Activated CD8-positive, alpha-beta T cell treated with anti-CD3 and anti-CD28 coated beads, Interleukin-2, amount 10 ng/mL, durations not matched to agents 7 days and 5 days (primary cell): ENCODE measurements at places on chromosomes 12 and 14. TPM values are rescaled to one million over a fixed set of nuclear protein-coding genes. Genes with fewer than 3 reads are reported as not detected.

DNA sequence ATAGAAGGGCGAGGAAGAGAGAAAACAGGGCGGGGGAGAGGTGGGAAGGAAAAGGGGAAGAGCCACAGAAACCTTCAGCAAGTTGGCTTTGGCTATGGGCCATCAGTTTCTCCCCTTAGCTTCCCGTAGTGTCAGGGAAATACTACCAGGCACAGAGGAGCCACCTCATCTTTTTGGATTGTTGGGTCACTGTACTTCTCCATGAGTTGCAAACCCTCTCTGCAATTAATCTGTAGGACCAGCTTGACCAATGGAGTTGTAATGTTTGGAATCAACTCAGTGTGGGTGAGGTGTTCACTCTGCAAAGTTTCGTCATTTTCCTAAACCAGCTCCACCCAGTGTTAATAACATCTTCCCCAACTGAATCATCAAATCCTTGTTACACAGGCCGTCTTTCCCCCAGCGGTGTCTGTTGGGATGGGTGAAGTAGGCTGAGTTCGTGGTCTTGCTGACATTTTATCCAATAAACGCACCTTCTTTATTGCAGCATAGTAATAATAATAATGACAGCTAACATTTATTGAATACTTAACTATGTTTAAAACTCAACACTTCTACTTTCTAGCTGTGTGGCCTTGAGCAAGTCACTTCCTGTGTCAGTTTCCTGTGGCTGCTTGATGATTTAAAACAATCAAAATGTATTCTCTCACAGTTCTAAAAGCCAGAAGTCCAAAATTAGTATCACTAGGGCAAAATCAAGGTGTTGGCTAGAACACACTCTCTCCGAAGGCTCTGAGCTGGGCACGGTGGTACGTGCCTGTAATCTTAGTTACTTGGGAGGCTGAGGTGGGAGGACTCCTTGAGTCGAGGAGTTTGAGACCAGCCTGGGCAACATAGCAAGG is 8.1 kb upstream of the GLTP start:
- peak; percentile 36 for DNase-seq

DNA sequence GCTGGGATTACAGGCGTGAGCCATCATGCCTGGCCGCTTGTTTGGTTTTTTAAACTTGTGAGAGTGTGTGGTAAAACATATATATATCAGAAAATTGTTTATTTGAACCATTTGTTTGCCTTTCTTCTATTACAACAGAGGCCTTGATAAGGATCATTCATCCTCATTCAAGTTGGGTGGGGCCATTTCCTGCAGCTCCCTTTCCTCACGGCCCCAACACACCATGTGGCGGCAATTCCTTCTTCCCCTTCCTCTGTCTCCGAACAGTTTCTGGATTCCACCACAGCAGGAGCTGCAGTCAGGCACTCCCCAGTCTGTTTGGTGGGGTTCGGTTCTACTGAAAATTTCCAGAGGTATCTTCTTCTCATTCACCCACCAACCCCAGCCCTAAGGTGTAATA is 42.0 kb upstream of the RASSF3 start:
- DNase-seq: no peak

Gene GTF2A1
- total RNA-seq: 33.6 TPM

- DNase-seq: no peak
These were observed 3.0 kb upstream of the RBMS2 start for GRCh38 chr12:56518570-56518969.

Gene SIX4
- 0.10 TPM for total RNA-seq

DNA sequence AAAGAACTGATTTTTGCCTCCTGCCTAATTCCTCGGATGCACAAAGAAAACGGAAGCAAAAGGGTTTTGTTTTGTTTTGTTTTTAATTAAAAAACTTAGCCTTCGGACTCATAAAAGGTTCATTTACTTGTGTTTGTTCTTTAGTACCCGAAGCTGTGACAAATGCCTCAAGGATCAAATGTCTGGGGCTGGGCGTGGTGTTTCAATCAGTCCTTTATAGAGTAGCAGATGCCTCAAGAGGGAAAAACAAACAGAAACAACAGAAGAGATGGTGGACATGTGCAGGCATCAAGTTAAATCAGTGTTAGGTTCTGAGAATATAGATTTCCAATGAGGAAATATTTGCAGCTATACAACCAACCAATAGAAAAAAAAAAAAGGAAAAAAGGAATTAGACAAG is 1.6 kb upstream of the WIF1 start:
- no peak for DNase-seq

Gene KRT78
- not detected for total RNA-seq

GRCh38 chr14:42965512-42965911 is 1358.8 kb downstream of the LRFN5 start:
- DNase-seq: no peak

Gene PTPN21
- total RNA-seq: not detected

Gene DLGAP5
- total RNA-seq: 110 TPM

Gene NAV3
- total RNA-seq: not detected

GRCh38 chr14:53646925-53647324 is 309.7 kb downstream of the BMP4 start:
- no peak for DNase-seq

GRCh38 chr12:56682323-56682722 is 5.8 kb downstream of the PTGES3 start:
- no peak for DNase-seq

- no peak for DNase-seq
These were observed 20.1 kb downstream of the NID2 start for GRCh38 chr14:52048641-52049204.

GRCh38 chr12:8904665-8905064 is 9.6 kb upstream of the PHC1 start:
- DNase-seq: no peak

GRCh38 chr12:65823513-65824375 is 539 bp upstream of the HMGA2 start:
- no peak for DNase-seq

DNA sequence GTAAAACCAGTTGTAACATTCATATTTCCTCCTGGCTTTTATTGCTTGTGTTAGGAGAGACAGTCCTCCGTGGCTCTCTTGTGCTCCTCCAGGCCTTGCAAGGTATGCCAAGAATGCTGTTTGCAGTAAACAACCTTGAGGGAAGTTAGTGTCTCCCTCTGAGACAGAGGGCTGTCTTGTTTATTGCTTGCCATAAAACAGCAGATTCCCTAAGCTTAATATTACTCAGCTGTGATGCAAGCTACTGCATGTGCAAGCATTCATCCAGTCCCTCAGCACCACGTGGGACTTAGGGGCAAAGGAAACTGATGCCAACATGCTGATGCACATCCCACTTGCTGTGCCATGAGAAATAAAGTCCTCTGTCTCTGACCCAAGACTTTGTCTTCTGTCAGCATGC is 6.6 kb downstream of the POMT2 start:
- no peak for DNase-seq

Gene PAH
- not detected for total RNA-seq

Gene TPPP2
- not detected for total RNA-seq

GRCh38 chr14:100190126-100190525 is 30.7 kb upstream of the DEGS2 start:
- no peak for DNase-seq

GRCh38 chr12:95908573-95908972 is 33.8 kb downstream of the CCDC38 start:
- DNase-seq: no peak

DNA sequence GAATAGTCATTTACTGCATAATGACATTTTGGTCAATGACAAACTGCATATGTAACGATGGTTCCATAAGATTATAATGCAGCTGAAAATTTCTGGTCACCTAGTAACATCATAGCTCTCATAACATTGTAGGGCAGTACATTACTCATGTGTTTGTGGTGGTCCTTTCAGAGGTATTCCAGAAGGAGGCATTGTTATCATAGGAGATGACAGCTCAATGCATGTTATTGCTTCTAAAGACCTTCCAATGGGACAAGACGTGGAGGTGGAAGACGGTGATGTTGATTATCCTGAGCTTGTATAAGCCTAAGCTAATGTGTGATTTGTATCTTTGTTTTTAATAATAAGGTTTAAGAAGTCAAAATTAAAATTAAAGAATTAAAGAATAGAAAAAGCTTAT is 43.8 kb upstream of the TSPAN11 start:
- DNase-seq: no peak

GRCh38 chr12:95944108-95944704 is 1.1 kb downstream of the AMDHD1 start:
- DNase-seq: no peak

GRCh38 chr12:5964913-5965900 is 20.1 kb upstream of the ANO2 start:
- no peak for DNase-seq

DNA sequence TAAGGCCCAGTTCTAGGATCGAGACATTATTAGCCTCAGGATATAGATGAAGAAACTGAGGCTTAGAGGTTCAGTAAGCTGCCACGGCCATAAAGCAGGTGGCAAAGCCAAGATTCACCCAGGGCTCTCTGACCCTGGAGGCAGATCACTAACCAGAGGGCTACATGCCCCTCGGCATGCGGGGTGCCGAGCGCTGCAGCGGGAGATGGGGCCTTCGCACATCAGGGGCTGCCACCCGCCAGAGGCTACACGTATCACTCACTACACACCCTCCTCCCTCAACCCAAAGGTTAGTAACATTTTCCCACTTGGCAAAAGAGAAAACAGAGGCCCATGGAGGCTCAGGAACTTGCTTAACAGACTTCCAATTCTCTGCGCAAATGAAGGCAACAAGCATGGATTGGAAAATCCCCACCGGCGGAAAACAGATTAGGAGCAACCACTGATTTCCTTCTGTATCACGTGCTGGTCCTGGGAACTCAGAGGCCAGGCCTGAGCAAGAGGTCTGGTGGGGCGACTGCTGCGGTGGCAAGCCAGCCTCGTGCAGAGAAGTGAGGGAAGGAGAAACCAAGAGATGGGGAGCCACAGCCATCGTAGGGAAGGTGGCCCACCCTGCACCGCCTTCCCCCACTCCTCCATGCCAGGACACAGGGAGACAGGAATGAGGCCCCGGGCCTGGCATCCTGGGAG is 6.0 kb downstream of the CCDC85C start:
- DNase-seq: no peak

DNA sequence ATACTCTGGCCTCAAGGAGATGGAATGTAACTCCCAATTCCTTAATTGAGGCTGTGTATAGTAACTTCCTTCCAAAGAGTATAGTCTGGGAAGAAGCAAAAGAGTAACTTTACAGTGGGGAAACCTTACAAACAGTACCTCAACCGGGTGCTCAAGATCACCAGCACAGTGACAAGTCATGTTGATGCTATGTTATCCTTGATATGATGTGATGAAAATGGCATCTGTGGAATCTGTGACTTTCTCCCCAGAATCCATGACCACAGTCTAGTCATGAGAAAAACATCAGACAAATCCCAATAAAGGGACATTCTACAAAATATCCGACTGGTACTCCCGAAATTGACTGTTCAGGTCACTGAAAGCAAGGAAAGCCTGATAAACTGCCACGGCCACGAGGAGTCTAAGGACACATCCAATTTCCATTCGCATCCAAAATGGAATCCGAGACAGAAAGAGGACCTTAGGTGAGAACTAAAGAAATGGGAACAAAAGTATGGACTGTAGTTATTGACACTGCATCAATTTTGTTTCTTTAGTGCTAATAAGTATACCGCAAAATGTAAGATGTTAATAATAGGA is 97.3 kb upstream of the FRMD6 start:
- DNase-seq: no peak

GRCh38 chr12:122399254-122399591 is 23.2 kb downstream of the CLIP1 start:
- no peak for DNase-seq

- DNase-seq: no peak
These were observed 57.1 kb downstream of the DYRK2 start for GRCh38 chr12:67705394-67706370.
